ENCODE measurements at places on chromosomes 1 and 21. TPM values are rescaled to one million over a fixed set of nuclear protein-coding genes. Genes with fewer than 3 reads are reported as not detected.

Gene COL6A1
- total RNA-seq = 2,703 TPM

Gene SERTAD4
- total RNA-seq = 0.20 TPM

Gene OR2T35
- not detected for total RNA-seq

Gene TRIM58
- 4.0 TPM for total RNA-seq

Gene SNX7
- 38.5 TPM for total RNA-seq
